ENCODE measurements at places on chromosomes 2 and 18.

- no peak for DNase-seq
Observed at GRCh38 chr2:227876300-227876801, 4.9 kb downstream of the DAW1 start.

DNA sequence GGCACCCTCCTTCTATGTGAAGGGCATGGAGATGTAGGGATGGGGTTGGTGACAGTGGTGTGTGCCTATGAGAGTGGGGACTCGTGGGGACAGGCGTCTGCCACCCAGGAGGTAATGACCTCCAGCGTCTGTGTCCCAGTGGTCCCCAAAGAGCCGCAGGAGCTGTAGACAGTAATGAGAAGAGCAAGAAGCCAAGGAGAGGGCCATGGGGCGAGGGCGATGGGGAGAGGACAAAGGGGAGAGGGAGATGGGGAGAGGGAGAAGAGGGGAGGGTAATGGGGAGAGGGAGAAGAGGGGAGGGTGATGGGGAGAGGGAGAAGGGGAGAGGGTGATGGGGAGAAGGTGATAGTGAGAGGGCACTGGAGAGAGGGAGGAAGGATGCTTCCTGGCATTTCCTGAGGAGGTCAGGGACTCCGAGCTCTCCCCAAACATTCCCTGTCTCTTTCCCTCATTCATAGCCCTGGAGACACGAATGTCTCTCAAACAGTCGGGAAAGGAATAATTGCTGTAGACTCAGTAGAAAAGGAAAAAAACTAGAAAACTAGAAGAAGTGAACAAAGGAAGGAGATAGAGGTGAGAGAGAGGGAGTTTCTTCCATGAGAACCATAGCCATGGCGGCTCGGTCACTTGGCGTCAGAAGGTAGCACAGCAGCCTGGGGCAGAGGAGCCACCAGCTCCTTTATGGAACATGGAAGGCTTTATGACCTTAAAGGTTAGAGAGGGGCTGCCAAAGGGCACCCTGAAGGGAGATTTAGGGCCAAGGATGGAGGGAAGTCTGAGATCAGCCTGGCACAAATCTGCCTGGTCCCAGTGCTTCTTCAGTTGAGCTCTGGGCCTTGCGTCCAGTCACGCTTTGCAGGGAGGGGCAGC lies 39.5 kb downstream of the PSD4 start:
- DNase-seq: no peak

DNA sequence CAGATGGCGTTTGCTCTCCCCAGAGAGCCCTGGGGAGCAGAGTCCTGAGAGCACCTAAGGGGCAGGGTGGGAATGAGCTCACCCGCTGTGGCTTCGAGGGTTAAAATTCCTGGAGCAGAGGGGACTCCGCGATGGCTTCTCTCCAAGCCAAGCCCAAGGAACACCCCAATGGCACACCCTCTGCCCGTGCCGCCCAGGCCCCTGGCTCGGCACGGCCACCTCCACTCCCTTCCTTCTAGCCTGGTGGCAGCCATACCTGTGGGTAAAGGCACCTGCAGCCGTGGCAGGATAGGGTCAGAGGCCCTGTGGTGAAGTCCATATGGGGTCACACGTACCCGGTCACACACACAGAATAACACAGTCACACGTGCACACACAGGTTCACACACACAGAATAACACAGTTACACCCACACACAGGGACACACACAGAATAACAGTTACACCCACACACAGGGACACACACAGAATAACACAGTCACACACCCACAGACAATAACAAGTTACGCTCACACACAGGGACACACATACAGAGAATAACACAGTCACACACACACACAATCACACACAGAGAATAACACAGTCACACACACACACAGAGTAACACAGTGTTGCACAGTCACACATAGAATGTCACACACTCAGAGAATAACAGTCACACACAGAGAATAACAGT lies 50.5 kb downstream of the RAMP1 start:
- DNase-seq: no peak

GRCh38 chr18:57846258-57846657 lies 43.1 kb upstream of the ATP8B1 start:
- DNase-seq: no peak

DNA sequence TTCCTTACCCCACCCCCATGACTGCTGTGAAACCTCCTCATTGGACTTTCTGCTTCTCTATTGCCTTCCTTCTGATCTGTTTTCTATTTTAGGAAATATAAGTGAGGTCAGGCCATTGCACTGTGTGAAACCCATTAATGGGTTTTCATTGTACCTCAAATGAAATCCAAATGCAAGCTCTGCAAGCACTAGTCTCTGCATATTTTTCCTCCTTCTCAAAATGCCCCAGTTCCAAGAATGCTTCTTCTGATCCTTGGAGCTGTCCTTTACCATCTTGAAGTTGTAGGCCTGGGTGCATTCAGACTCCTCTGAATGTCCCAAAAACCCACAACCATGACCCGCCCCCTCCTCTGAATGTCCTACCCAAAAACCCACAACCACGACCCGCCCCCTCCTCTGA lies 8.2 kb downstream of the IL1A start:
- DNase-seq: no peak

DNA sequence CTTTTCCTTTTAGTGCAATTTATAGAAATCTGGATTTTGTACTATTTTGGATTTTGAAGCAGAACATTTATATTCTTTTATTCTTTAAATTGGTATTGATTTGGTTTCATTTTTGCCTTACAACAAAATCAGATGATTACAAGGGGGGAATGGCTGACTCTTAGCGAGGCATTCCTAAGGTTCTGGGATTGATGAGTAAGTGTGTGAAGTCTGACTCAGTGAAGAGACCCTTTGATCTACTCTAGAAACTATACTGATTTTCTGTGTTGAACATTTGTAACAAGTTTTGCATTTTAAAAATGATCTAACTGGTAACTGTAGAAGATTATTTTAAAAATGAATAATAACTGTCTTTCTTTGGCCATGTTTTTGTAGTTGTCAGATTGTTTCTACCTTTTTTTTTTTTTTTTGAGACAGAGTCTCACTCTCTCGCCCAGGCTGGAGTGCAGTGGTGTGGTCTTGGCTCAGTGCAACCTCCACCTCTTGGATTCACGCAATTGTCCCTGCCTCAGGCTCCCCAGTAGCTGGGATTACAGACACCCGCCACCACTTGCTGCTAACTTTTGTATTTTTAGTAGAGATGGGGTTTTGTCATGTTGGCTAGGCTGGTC lies 48.7 kb downstream of the TTC39C start:
- DNase-seq: no peak

GRCh38 chr2:161208527-161209139 lies 48.4 kb downstream of the TANK start:
- DNase-seq: peak; percentile 35

GRCh38 chr2:223731503-223731902 lies 105.9 kb downstream of the AP1S3 start:
- DNase-seq: no peak

- DNase-seq: no peak
Observed at GRCh38 chr18:59906203-59906602, 6.4 kb downstream of the PMAIP1 start.

DNA sequence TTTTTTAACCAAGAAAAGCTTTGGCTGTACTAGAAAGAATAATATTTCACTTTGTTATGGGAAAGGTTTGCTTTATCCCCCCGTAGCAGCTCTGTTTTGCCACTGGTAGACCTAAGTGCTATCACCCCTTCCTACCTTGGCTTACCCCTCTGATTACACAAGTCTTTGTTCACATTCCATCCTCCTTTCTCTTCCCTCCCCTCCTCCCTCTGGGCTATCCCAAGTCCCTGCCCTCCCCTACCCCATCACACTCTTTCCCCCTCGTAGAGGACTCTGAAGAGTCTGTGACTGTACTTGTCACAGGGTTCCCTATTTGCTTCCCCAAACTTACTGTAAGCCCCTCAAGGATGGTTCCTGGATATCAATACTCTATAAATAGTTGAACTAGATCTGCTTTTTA lies 152.9 kb upstream of the NOSTRIN start:
- DNase-seq: no peak

DNA sequence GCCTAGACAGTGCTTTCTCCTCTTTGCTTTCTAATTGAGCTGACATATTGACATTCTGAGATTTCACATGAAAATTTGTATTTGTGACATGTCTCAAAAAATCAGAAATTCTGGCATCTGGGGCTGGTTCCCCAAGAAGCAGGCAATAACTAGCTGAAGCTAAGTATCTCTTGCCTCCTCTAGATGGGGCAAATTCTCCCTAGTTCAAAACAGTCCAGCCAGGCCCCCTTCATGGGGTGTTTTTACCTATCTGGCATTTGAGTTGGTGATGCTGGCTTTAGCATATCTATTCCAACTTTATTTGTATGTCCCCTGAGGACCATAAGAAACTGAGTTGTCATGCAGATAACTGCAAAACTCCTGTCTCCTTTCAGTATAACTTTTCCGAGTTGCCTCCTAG lies 39.9 kb downstream of the ARHGAP15 start:
- DNase-seq: no peak

- DNase-seq: no peak
Observed at GRCh38 chr2:160726046-160726445, 232.4 kb upstream of the RBMS1 start.

DNA sequence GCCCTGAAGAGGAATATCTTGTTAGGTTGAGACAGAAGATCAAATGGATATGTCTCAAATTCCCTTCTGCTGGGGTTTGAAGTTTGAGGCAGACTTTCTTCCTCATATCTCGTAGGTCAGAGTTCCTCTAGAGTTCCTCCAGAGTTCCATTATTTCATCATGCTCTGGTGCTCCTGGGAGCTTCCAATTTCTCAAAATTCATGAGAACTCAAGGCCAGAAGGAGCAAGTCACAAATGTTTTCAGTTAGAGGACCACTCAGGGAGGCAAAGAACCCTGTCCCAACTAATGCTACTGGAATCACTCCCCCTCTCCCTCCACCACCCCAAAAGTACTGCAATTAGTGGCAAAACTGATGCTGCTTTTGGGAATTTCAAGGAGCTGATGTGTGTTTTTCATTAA lies 115.7 kb upstream of the RBMS1 start:
- DNase-seq: no peak

GRCh38 chr18:70308555-70309294 lies 19.9 kb downstream of the SOCS6 start:
- no peak for DNase-seq

DNA sequence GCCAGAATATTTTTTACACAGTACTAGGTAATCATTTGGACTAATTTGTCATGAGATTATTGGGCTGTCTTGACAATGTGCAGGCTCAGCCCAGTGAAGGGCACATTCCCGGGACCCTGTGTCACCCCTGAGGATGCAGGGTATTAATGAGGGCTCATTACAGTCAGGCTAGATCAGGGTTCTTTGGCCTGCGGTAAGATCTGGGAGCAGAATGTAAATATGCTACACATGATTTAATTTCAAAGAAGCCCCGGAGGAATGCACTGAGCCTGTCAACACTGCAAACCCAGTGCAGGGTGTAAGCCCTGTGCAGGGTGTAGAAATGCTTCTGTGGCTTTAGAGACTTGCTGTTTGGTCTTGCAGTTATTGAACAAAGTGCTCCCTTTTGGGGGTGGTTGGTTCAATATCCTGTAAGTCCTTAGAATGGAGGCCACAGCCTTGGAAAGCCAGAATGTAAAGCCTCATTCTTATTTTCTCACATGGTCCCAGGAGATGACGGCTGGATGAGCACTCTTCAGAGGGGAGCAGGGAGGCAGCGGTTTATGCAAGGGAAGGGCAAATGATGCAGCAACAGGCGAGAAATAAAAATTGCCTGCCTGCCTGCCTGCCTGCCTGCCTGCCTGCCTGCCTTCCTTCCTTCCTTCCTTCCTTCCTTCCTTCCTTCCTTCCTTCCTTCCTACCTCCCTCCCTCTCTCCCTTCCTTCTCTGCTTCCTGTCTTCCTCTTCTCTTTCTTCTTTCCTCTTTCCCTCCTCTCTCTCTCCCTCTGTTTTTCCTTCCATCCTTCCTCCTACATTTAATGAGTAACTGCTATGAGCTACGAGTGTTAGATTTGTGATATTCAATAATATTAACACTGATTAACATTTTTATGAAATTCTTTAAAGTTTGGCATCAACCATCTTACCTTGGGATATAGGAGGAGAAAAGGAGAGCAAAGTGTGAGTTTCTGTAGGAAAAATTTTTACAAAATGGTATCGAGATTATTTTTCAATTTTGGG lies 148.8 kb downstream of the VAPA start:
- DNase-seq: no peak

DNA sequence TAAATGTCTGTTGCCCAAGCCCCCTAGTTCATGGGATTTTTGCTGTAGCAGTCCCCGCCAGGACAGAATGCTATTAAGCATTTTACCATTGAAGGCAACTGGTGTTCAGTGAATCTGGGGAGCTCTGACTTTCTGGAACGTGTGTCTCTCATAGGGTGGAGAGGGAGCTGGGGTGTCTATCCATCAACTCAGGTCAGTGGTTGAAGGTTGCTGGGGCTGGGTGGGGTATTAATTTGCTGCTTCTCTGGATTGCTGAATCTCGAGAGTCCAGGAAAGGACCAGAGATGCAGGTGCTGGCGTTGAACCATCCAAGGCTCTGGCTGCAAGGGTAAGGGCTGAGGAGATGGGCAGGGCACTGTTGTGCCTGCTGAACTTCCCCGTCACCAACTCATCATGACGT lies 66.8 kb upstream of the NCK2 start:
- no peak for DNase-seq

DNA sequence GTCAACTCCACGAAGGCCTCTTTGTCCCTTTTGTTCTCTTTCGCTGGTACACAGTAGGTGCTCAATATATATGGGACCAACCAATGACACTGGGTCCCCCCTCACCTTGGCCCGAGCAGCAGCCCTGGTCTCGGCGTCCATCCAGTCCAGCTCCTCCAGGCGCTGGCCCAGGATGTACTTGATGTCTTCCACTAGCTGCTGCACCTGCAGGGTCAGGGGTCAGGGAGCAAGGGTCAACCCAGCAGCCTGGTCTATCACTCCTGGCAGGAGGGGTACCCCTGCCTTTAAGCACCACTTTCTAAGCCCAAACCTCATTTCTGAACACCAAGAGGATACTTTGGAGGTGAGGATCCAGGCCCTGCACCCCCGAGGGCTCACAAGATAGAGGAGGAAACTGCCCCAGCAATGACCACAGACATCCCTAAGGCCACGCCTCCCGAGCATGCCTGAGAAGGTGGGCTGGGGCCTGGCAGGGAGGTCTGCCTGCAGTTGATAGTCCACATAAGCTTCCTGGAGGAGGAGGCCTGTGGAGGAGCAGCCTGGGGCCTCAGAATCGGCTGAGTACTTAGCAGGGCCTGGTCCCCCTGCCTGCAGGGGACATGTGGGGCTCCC lies 4.2 kb downstream of the ECEL1 start:
- DNase-seq: no peak

DNA sequence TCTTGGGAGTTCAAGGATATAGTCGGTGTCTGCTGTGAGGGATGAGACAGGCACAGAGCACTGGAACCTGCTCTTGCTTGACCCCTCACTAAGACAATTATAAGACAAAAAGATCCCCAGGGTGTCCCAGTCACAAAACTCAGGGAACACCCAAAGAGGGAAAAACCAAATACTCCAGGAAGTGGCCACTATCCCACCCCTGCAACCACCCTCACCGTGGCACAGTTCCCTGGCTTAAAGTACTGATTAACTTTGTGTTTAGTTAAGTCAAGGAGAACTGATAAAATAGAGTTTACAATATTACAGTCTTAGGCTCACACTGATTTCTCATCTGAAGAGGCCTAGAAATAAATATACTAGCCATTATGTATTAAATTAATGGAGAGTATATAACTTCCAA lies 13.5 kb downstream of the IL36B start:
- DNase-seq: no peak
